ENCODE measurements at places on chromosomes 3 and 15.

DNA sequence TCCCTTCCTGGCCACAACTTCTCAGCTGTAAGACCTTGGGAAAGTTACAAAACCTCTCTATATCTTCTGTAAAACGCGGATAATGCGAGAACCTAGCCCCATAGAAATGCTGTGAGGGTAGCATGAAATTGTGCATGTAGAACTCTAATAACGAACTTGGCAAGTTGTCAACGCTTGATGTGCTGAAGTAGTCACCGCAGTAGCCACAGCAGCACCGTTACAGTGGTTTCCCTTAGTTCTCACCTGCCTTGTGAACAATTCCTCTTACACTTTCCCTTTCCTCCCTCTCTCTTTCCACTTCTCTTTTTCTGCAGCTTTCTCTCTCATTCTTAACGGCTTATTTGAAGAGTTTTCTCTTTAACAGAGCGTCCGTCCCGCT lies 447 bp upstream of the SHQ1 start:
- DNase-seq = no peak

- DNase-seq = no peak
Measured at GRCh38 chr15:39846108-39846507, 63.5 kb upstream of the FSIP1 start.

GRCh38 chr3:104066658-104067057 lies 1300.1 kb upstream of the ALCAM start:
- peak; percentile 15 for DNase-seq

GRCh38 chr15:48675436-48675835 lies 29.9 kb upstream of the FBN1 start:
- DNase-seq = no peak

DNA sequence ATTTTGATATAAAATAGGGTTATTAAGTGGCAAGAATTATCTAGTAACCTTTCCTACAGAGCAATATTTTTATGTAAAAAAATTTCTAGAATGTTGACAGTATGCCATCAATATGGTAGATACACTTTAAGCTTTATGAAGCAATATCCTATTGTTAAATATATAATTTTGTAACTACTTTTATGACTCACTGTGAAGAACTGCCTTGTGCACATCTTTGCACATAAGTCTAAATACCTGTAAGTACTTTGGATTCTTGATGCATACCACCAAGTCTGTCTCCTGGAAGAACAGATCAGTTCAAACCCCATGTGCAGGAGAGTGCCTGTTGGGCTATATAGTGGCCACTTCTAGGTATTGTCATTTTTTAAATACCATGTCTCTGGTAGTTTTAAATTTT lies 205.7 kb upstream of the EIF1B start:
- DNase-seq = no peak
